Transverse colon (tissue), 4 donors: ENCODE measurements at places on chromosomes 13 and 19.
A peak's percentile ranks its signal among the peaks of the same experiment; 100 is the strongest.

DNA sequence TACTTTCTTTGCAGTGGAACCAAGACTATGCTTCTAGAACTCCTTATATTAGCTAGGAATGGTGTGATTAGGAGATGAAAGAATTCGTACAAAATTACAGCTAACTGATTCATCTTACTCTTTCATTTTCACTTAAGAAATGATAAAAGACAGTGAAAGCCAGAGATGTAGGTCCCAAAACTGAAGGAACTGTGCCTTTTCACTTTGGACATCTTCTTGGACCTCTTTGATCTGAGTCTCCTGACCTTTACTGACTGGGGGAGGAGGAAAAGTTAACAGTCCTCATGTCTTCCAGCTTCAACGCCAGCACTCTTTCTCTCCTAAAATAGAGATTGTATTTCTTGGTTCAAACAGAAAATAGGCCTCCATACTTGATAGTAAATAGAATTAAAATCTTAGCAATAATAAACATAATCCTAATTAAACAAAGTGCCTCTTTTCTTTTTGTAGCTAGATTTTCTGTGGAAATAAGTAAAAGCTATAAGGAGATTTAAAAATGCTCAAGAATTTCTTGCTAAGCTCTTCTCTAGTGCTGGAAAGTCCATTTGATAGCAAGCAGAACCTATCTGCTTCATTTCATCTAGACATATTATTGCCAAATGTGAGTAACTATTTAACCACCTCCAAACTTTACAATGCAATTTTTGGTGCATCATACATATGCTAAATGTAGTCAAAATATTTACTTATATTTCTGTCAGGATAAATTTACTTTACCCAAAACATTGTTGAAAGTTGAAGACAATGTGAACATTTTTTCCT lies 109.4 kb upstream of the POSTN start:
- DNase-seq: no peak

DNA sequence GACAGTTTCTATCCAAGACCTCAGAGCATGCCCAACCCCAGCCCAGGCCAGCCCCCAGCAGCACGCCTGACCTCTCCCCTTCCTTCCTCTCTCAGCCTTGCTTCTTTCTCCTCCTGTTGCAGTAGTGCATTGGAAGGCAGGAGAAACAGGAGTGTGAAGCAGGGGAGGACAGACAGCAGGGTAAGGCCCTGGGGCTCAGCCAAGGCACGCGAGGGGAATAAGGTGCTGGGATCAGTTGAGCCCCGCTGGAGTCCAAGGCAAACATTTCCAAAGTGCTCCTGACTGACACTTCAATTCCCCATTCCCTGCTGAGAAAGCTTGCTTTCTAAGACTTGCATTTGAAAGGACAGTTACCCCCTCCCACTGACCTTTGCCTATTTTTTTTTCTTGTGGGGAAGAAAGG lies 73.1 kb upstream of the OLFM4 start:
- DNase-seq: no peak

GRCh38 chr13:109074853-109075252 lies 445.4 kb downstream of the MYO16 start:
- no peak for DNase-seq

DNA sequence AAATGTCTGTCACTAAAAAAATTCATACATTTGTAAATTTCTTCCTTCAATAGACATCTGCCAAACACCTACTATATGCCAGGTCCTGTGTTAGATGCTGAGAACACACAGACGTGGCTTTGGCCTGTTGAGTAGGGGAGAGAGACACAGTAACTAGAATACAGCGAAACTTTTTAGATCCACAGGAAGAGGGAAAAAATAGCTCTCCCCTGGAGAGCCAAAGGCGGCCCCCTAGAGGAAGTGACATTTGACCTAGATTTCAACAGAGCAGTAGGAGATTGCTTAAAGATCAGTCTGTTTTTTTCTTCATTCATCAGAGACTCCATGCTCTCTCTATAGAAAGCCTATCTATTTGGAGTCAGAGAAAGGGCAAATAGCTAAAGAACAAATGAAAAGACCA lies 11.3 kb downstream of the LCP1 start:
- DNase-seq: no peak

GRCh38 chr19:45567609-45568008 lies 17.0 kb downstream of the OPA3 start:
- no peak for DNase-seq

GRCh38 chr13:102131246-102131645 lies 270.6 kb downstream of the FGF14 start:
- no peak for DNase-seq

DNA sequence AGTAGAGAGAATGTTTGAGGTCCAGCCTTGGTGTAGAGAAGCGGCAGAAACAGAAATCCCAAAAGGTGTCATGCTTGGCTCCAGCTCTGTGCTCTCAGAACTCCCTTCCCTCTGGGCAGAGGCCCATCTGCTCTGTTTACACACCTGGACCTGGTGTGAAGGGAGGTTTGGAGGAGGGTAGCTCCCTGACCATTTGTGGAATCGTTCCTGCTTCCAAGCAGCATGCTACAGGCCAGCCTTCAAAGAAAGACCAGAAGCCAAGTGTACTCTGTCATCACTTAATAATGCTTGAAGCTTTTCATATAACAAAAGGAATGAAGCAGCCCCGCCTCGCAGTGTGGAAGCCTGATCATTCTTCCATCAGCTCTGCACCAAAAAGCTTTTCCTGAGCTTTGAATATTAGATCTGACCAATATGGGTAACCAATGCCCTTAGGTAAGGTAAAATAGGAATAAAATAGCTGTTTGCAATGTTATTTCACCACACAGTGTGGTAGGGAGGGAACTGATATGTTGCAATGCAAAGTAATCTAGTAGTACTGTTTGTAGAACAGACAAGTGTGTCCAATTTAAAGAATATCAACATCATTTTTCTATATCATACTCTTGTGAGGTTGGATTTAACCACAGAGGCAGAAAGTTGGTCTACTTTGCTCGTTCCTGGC lies 63.3 kb downstream of the ZIC5 start:
- no peak for DNase-seq

DNA sequence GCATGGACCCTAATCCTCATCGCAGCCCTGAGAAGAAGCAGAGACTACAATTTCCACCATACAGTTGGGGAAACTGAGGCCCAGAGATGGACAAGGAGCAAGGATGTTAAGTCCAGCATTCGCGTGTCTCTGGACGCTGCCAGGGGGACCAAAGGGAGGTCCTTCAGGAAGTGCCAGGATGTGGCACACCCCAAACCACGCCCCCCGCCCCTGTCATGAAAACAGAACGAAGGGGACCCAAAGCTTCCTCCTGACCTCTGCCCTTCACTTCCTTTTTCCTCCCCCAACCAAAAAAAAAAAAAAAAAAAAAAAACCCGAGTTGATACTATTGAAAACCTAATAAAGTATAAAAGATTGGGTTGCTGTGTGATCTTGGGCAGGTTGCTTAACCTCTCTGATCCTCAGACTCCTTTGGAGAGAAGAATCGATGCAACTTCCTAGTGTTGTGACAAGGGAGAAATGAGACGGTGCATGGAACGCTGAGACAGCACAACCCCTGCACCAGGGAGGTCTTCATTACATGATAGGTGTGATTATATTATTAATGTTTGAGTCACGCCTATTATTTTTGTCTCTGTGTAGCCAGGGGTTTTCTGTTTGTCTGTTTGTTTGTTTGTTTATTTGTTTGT lies 2.7 kb upstream of the ZBTB7A start:
- peak; percentile 62 for DNase-seq

DNA sequence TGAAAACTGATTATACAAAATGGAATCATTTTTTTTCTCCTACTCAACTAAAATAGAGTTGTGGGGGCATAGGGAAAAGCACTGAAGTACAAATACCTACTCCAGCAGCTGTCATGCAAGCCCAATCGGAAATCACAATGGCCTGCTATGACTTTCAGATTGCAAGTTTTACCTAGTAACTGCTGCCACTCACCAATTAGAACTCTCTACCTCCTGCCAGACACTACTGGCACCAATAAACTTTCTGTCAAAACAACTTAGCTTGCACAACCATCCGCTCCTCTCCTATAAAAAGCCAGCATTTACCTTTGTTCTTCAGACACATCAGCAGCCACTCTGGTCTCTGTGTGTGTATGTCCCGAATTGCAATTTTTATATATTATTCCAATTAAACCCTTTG lies 9.3 kb upstream of the TRPC4 start:
- no peak for DNase-seq

GRCh38 chr13:81795710-81796109 lies 1454.8 kb upstream of the SPRY2 start:
- no peak for DNase-seq

DNA sequence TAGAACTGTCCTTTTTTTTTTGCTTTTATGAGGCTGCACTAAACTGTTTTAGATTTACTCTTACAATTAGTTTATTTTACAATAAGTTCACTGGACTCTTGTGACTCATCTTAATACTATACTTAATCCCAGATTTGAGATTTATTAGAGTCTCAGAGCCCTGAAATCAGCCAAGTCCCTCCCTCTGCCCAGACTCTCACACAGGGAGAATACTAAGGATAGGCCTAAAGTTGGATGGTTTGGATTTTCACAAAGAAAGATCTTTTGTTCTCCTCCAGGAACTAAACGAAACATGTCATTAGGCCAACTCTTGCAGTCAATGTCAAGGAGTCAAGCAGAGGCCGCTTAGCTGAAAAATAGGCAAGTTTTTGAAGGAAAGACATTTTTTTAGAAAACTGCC lies 42.7 kb upstream of the MIR17HG start:
- no peak for DNase-seq

- no peak for DNase-seq
Measured at GRCh38 chr19:17951157-17951989, 15.5 kb upstream of the KCNN1 start.

GRCh38 chr19:873084-873483 lies 13.6 kb downstream of the CFD start:
- peak; percentile 65 for DNase-seq

DNA sequence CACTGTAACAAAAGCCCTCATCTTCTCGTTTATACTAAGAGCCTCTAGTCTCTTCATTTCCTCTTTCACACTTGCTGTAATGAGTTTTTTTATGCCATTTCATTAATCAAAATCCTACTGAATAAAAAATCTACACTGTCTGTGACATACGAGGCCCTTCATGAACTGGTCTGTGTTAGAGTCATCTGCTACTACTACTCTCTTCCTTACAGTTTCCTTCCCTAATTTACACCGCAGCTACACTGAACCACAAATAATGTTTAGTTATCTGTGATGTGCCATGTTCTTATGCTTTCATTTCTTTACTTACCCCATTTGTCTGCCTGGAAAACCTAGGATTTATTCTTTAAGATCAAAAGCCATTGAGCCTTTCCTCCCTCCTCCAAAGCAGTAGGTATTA lies 16.0 kb downstream of the UFM1 start:
- DNase-seq: no peak

DNA sequence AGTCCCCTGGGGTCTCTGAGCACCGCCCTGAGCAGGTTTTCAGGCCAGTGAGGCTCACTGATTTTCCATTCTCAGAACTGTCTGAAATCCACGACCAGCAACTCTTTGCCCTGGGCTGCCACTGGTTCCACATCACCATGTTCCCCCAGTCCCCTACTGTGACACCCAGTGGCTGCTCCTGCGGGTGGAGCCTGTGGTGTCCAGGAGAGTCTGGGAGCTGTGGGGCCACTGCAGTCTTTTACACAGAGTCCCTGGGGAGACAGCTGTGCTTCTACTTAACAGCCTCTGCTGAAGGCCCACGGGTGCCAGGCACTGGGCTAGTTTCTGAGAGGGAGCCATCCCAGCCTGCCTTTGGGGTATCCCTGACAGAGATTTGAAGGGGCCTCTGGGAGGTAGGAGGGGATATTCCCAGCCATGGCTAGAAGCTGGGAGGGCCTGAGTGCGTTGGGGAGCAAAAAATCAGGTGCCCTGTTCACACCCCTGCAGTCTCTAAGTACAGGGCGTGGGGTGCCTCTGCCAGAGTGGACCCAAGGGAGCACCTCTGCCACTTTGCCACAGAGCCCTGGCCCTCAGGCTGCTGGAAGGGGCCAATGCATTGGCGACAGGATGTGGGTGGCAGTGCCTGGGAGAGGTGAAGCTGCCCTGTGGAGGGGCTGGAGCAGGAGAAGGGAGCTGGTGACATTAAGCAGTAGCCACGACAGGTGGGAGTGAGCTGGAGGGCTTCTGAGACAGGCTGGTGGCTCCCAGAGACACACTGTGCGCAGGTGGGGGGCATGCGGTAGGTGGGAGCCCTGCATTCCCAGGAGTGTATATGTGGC lies 200.2 kb upstream of the ZNF536 start:
- DNase-seq: no peak

- DNase-seq: no peak
Measured at GRCh38 chr13:27663947-27664346, 42.3 kb downstream of the POLR1D start.

DNA sequence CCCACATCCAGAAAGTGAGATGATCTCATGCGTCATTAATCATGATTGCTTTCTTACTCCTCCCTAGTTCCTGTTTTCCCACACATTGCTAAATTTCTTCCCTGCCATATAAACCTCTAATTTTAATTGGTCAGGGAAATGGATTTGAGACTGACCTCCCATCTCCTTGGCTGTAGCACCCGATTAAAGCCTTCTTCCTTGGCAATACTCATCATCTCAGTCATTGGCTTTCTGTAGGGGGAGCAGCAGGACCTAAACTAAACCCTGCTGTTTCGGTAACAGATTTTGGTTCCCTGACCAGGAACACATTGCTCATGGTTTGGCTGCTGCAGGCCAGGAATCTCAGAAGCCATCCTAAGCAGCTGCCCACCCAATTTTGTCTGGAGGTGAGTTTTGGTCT lies 61.7 kb downstream of the SPRYD7 start:
- no peak for DNase-seq

DNA sequence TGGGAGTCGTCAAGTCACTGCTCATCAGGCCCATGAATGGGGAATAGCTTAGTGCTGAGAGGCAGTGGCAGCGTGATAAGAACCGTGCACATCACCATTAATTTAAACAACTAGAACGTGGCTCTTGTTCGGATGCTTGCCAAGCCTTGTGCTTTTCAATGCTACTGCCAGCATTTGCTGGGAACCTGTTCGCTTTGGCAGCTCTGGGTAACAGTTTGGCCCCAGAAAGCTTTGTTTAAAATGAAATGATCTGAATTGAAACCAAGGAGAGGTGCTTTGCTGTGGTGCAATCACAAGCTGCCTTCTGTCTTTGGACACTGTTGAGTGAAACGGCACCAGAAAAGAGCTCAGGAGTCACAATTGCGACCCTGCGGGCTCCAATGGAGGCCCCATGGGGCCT lies 53.5 kb upstream of the OLFM4 start:
- DNase-seq: no peak

- no peak for DNase-seq
Measured at GRCh38 chr13:76387566-76387965, 498.6 kb downstream of the KCTD12 start.

DNA sequence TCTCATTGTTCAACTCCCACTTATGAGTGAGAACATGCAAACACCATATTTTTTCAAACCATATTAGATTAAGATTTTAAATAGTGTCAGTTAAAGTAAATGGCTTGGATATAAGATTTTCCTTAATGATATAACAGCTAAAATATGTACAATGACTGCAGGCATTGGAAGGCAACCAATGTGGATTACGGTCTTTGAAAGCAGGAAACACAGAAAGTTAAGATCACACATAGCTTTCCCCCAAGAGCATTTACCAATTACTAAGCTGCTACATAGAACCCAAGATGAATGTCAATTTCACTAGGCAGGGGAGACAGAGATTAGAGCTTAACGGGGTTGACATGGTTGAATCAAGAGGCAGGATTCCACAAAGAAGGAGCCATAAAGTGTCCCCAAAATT lies 173.2 kb upstream of the TRPC4 start:
- no peak for DNase-seq
